ENCODE measurements at places on chromosomes 1 and 21.

GRCh38 chr1:224057461-224058199 lies 56.3 kb upstream of the FBXO28 start:
- DNase-seq, result no peak

GRCh38 chr1:114756009-114756892 lies 1.5 kb downstream of the CSDE1 start:
- DNase-seq, result no peak

- no peak for DNase-seq
These were observed 614 bp upstream of the CACNA1E start for GRCh38 chr1:181482521-181483284.

- peak; percentile 58 for DNase-seq
These were observed 28.1 kb downstream of the RABIF start for GRCh38 chr1:202860744-202861419.

GRCh38 chr1:94384485-94385265 lies 33.5 kb upstream of the ABCD3 start:
- no peak for DNase-seq

DNA sequence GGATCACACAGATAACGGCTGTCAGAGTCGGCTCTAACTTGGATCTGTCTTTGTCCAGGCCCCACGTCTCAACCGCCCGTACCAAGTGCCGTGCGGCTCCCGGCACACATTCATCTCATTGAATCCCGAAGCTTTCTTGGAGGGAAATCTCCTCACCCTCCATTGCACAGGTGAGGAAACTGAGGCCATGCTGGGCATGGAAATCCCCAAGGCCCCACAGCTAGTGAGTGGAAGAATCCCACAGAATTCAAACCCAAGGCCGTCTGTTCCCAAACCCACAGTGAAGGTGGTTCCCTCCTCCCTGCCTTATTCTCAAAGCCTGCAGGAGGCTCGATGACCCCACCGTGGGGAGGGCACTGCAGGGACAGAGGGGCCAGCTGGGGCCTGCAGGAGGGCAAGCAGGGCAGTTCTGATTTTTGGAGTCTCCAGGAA lies 437.9 kb downstream of the MATN1 start:
- DNase-seq, result no peak

DNA sequence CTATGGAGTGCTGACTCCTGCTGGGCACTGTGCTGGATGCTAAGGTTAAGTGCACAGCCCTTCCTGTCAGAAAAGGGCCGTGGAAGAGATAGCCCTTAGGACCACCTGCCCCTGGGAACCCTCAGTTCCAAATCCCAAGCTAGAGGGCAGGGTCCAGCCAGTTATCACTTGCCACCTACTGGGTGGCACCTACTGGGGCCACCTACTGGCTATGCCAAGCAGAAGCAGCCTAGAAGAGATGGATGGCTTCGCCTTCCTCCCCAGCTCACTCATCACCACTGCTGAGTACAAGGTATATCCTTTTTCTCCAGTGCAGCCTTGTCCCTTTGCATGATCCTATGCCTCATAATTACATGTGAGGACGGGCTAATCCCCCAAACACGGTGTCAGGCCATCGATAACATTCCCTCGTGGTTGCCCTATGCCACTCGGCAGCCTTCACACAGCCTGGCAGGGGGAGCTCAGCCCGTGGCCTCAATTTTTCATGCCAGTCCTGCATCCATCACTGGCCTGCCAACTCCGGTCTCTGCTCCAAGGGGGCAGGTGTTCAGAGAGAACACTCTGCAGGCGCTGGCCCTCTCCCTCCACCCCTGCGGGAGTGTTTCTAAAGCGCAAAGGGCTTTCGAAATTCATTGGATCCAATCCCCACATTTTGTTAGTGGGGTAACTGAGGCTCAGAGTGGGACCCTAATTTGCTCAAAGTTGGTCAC lies 49.0 kb downstream of the SYT2 start:
- DNase-seq, result no peak
